ENCODE measurements at places on chromosomes 1 and 21. TPM values are rescaled to one million over a fixed set of nuclear protein-coding genes. Genes with fewer than 3 reads are reported as not detected.

DNA sequence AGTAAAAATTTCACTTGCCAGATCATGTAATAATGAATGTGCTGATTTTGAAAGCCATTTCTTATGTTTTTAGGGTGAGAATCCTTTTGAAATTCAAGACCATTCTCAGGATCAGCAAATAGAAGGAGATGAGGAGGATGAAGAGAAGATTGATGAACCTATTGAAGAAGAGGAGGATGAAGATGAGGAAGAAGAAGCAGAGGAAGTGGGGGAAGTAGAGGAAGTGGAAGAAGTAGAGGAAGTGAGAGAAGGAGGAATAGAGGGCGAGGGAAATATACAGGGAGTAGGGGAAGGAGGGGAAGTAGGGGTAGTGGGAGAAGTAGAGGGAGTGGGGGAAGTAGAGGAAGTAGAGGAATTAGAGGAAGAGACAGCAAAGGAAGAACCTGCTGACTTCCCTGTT lies 32.4 kb downstream of the ZNF326 start:
- no peaks in the 10 kb centered on the region for H3K4me1 ChIP-seq
- no peaks in the 10 kb centered on the region for H3K27me3 ChIP-seq
- no peak overlapping the region for H3K4me3 ChIP-seq
- no peak for DNase-seq
- peaks cover 4% of the 10 kb centered on the region for H3K36me3 ChIP-seq
- no peak overlapping the region for H3K27ac ChIP-seq

DNA sequence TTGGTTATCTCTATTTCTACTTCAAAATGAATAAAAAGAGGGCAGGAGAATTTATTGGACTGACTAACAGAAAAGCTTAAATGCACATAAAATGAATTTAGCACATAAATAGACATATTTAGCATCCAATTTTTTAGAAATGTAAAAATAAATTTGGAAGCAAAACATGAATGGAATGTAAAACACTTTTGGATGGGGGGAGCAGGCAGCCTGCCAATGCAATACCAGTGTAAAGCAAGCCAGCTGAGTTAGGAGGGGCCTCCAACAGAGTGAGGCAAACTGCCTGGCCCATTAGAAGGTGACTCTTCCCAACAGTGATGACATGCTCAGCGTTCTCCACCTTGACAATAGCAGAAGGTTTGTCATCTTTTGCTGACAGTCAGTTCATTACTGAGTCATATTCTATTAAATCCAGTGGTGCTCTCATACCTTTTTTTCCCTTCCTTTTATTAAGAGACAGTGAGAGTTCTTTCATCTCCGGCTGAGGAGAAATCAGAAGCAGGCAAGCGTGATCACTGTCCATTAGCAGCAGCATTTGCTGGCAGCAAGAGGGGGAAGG lies 19.5 kb upstream of the EXO1 start:
- no peaks in the 10 kb centered on the region for H3K36me3 ChIP-seq
- H3K27me3 ChIP-seq = no peaks in the 10 kb centered on the region
- peaks cover 3% of the 10 kb centered on the region for H3K4me1 ChIP-seq
- peak; percentile 59 for DNase-seq
- H3K27ac ChIP-seq = no peak overlapping the region
- H3K4me3 ChIP-seq = no peak overlapping the region

GRCh38 chr1:246722720-246723119 lies 1.5 kb upstream of the SCCPDH start:
- no peaks in the 10 kb centered on the region for H3K4me1 ChIP-seq
- no peak overlapping the region for H3K4me3 ChIP-seq
- DNase-seq = no peak
- H3K27ac ChIP-seq = no peak overlapping the region

DNA sequence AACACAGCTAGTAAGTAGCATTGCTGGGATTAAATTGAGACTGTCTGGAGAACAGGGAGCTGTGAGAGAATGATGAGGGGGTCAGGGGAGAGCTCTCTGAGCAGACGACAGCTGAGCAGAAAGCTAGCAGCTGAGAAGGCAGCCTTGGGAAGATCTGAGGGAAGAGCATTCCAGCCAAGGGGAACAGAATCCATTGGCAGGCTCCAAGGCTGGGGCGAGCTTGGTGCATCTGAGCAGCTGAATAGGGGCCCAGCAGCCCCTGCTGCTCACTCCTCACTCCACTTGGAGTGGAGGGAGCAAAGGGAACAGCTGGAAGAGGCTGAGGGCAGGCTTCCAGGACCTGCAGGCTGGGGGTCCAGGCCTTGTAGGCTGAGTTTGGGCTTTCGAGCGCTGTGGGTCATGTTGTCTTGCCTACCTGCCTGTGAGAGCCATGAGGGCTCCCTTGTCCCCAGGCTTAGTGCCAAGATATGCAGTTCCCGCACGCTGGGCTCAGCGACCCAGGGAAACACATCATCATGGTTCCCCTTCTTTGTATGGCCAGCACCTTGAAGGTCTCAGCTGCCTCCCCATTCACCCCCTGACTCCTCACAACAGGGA lies 10.5 kb downstream of the ACOT11 start:
- H3K4me1 ChIP-seq = no peaks in the 10 kb centered on the region
- no peaks in the 10 kb centered on the region for H3K36me3 ChIP-seq
- H3K4me3 ChIP-seq = no peak overlapping the region

DNA sequence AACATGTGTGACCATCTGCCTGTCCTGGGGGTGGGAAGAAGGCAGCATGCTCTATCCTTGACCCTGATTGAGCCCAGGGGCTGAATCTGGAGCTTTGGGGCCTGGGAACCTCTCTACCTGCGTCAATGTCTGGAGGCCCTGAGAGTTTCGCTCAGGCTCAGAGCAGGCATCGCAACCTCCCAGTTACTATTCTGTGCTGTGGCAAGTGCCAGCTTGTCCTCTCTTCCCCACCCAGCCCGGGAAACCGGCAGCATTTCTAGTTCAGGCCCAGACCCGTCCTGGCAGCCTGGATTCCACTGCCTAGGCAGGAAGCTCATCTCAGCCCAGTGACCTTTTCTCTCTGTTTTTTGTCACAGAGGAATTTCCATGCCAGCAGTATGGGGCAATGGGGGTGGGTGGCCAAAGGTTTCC lies 10.0 kb upstream of the IRF6 start:
- H3K4me1 ChIP-seq = no peaks in the 10 kb centered on the region
- no peak for DNase-seq
- no peak overlapping the region for H3K27ac ChIP-seq
- no peak overlapping the region for H3K4me3 ChIP-seq
- H3K36me3 ChIP-seq = no peaks in the 10 kb centered on the region
- H3K27me3 ChIP-seq = peaks cover 2% of the 10 kb centered on the region

DNA sequence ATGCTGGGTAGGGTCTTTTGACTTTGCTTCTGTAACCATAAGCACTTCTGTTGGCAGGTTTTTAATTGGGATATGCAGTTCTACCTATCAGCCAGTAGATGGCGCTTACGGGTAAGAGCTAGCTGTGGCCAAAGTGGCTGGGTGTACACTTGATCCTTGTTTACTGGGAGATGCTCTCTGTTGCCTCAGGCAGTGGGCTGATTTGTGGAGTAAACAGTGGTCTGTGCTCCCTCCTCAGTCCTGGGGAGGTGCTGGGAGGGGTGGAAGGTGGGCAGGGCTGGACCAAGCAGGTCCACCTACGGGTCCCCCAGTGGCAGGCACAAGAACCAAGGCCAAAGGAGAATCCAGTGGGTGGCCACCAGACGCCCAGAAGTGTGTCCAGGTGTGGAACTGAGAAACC lies 43.4 kb downstream of the RALGPS2 start:
- H3K4me1 ChIP-seq = no peaks in the 10 kb centered on the region
- no peak overlapping the region for H3K4me3 ChIP-seq
- no peaks in the 10 kb centered on the region for H3K27me3 ChIP-seq
- peak; percentile 49 for DNase-seq
- peaks cover 1% of the 10 kb centered on the region for H3K36me3 ChIP-seq
- no peak overlapping the region for H3K27ac ChIP-seq

- peak overlapping the region; percentile 94 for H3K4me3 ChIP-seq
- H3K4me1 ChIP-seq = peaks cover 2% of the 10 kb centered on the region
- no peaks in the 10 kb centered on the region for H3K27me3 ChIP-seq
- peak overlapping the region; percentile 42 for H3K27ac ChIP-seq
- no peaks in the 10 kb centered on the region for H3K36me3 ChIP-seq
- peak; percentile 60 for DNase-seq
Measured at GRCh38 chr1:214280386-214281020, 456 bp upstream of the SMYD2 start.

DNA sequence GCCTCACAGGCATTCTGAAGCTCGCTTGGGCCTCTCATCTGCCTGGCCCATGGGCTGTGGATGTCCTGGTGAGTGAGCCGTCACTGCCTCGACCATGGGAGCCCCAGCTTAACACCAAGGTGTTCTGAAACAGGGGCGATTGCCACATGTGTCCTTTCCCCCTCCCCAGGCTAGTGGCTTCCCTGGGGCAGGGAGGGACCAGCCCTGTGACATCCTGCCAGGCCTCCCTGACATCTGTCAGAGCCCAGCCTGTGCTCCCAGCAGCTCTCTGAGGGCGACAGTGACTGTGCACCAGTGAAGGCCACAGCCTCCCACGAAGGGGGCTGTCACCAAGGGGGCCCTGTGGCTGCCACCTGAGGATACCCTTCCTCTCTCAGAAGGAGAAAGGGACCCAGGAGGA lies 35.9 kb upstream of the CCDC27 start:
- H3K4me1 ChIP-seq = no peaks in the 10 kb centered on the region
- no peak overlapping the region for H3K4me3 ChIP-seq
- no peak overlapping the region for H3K27ac ChIP-seq
- no peaks in the 10 kb centered on the region for H3K27me3 ChIP-seq
- no peak for DNase-seq

GRCh38 chr1:218299416-218299815 lies 14.3 kb downstream of the RRP15 start:
- DNase-seq = peak; percentile 78
- no peaks in the 10 kb centered on the region for H3K4me1 ChIP-seq
- H3K27ac ChIP-seq = no peak overlapping the region
- no peak overlapping the region for H3K4me3 ChIP-seq
- H3K36me3 ChIP-seq = no peaks in the 10 kb centered on the region

DNA sequence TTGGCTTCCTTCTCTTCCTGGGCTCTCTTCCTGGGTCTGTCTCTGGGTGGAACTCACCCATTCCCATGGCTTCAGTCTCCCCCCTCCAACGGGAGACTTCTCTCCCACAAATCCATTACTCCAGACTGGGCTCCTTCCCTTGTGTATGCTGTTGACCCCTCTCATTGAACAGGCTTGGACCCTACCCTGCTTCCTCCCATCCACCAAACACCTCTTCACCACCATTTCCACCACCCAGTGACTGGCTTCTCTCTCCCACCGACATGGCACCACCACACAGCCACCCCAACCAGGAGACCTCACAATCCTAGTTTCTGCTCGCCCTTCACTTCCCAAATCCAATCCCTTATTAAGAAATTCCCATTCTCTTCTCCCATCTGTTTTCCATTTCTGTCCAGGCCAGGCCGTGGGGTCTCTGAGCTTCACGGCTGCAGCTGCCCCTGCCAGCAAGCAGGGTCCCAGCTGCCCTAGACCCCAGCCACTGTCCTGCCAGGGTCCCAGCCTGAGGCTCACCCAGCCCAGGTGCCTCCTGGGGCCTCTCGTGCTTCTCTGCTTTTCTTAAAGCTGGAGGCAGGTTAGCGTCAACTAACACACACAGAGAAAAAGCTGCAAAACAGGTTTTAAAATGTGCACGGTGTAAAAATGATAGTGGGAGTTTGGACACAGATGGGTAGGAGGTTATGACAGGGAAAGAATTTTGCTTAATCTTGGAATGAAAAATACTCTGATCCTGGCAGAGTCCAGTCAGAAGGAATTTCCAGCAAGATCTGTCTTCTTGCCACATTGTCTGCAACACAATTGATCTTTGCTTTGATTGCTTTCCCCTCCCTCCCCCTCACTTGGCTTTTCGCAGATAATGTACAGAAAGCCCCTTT lies 383.8 kb upstream of the VAMP3 start:
- peak; percentile 40 for DNase-seq
- H3K4me1 ChIP-seq = peaks cover 9% of the 10 kb centered on the region
- H3K4me3 ChIP-seq = no peak overlapping the region
- no peaks in the 10 kb centered on the region for H3K36me3 ChIP-seq
- no peak overlapping the region for H3K27ac ChIP-seq

DNA sequence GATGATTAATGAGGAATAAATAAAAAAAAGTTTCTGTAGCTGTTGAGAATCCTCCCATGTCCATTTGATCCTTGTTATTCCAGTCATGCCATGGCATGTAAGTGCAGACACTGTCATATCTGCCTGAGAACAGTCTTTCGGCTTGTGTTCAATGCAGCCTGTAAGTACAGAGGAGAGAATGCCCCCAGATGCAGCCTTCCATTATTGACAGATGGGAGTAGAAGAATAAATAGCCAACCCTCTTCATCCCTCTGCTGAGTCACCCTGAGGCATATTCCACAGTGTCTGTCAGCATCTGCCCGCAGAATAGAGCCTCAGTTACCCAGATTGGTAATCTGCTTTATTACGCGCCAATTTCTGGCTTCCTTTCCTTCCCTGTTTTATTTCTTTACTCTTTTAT lies 139.4 kb downstream of the LRRC7 start:
- H3K36me3 ChIP-seq = no peaks in the 10 kb centered on the region
- H3K27me3 ChIP-seq = no peaks in the 10 kb centered on the region
- no peaks in the 10 kb centered on the region for H3K4me1 ChIP-seq
- no peak for DNase-seq

Gene DENND2D
- 2.2 TPM for polyA plus RNA-seq

Gene GPR37L1
- not detected for polyA plus RNA-seq

Gene RGL1
- polyA plus RNA-seq = 21.9 TPM

Gene PTGFR
- 4.1 TPM for polyA plus RNA-seq

Gene ANKRD13C
- polyA plus RNA-seq = 17.8 TPM

Gene CASQ1
- 0.15 TPM for polyA plus RNA-seq

All from fibroblast of lung (primary cell).